ENCODE measurements at places on chromosomes 12 and 14.

DNA sequence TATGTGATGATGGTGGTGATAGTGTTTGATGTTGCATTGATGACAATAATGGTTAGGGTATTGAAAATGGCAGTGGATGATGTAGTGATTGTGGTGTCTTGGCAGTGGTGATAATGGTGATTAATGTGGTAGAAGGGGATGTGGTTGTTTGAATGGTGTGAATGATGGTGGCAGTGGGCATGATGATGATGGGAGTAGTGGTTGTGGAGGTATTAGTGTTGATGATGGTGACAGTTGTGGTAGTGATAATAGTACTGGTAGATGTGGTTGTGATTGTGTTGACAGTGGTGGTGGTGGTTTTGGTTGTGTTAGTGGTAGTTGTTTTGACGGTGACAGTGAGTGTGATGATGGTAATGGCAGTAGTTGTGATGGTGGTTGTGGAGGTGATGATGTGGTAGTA is 1049.0 kb downstream of the VRK1 start:
- no peak for DNase-seq

DNA sequence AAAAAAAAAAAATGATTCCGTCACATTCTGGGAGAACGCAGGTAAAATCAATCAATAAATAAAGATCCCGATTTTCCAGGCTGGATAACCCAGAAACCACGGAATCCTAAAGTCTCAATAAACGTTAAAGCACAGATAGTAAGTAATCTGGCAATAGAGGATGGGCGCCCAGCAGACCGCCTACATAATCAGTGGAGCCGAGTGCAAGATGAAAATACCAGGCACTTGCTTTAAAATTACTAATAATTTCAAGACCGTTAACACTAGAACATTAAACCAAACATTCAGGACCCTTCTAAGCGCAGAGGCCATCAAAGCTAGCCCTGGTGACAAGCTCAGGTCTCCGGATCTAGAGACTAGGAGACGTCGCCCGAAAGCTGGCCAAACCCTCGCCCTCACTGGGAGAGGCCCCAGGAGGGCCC is 1.2 kb upstream of the DCAF11 start:
- no peak for DNase-seq

GRCh38 chr14:80699861-80700260 is 241.7 kb downstream of the CEP128 start:
- DNase-seq, result no peak

DNA sequence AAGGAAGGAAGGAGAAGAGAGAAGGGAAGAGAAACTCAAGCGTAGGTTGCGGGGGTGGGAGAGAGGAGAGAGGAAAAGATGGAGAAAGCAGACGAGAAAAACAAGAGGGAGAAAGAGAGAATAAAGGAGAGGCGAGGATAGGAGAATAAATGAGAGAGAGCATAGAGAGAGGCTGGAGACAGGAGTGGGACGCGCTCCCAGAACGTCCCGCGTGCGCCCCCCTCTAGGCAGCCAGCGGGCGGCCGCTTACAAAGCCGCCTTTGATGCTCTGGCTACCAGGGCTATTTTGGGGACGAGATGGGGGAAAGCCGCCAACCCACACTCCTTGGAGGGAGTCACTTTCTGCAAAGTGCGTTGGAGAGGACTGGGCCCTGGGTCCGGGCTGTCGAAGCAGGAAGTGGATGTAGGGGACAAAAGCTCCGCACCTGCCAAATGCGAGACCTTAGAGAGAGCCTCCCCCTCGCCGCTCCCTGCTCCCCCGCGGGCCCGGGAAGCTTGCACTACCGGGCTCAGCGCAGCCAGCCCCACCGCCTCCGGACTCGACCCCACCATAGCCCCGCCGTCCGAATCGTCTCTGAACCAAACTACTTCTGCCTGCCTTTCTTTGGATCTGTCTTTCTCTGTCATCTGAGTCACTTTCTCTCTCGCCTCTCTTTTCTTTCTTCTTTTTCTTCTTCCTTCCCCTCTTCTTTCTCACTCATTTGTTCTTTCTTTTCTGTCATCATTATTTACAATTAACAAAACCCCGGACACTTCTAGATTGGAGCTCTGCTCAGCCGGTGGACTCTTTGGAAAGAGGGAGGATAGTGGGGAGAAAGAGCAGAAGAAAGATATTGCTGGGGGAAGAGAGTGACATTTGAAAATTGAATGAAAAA is 8.0 kb downstream of the ASCL1 start:
- DNase-seq, result no peak

All from activated CD8-positive, alpha-beta memory T cell treated with anti-CD3 and anti-CD28 coated beads for 1 hour (primary cell).